ENCODE measurements at places on chromosomes 5 and 9.

GRCh38 chr9:114279693-114280092 lies 43.2 kb upstream of the ORM1 start:
- no peak for DNase-seq

DNA sequence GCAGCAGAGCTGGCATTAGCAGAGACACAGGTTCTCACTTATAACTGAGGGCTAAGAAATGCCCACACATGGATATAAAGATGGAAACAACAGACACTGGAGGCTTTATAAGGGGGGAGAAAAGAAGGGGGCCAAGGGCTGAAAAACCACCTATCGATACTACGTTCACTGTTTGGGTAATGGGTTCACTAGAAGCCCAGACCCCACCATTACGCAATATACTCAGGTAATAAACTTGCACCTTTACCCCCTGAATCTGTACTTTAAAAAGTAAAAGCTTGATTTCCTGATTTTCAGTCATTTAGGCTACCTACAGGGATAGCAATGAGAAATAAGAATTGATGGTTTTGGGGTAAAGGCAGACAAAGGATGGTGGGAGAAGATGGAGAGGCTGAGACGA lies 1.9 kb upstream of the MINAR2 start:
- DNase-seq, result no peak

GRCh38 chr9:105656131-105656921 lies 5.9 kb upstream of the TAL2 start:
- no peak for DNase-seq

DNA sequence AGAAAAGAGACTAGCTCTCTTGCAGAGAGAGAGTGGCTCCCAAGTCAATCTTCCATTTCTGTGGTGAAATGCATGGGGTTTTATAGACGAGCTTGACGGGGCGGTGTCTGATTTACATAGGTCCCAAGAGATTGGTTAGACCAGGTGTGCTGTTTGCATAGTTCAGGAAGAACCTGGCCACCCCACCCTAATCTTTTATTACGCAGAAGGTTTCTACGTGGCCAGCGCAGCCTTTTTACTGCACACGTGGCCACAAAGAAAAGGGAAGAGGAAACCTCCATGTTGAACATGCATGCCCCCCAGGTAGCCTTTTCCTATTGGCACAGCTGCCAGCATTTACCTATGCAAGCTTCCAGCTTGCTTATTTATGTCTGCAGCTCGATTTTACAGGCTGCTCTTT lies 92.1 kb downstream of the CAVIN4 start:
- DNase-seq, result no peak

DNA sequence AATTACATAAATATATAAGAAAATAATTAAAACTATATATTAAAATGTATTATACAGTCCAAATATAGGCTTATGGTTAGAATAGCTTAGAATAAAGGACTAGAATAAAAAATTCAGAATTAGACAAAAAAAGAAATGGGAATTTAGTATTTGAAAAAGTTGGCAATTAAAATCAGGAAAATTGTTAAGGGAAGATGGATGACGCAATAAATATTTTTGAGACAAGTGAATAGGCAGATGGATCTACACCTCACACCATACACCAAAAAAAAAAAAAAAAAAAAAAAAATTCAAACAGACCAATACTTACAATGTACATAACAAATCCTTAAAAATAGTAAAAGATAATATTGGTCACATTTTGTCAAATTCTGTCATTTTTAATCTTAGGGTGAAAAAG lies 200.7 kb downstream of the TMEM232 start:
- DNase-seq, result no peak

DNA sequence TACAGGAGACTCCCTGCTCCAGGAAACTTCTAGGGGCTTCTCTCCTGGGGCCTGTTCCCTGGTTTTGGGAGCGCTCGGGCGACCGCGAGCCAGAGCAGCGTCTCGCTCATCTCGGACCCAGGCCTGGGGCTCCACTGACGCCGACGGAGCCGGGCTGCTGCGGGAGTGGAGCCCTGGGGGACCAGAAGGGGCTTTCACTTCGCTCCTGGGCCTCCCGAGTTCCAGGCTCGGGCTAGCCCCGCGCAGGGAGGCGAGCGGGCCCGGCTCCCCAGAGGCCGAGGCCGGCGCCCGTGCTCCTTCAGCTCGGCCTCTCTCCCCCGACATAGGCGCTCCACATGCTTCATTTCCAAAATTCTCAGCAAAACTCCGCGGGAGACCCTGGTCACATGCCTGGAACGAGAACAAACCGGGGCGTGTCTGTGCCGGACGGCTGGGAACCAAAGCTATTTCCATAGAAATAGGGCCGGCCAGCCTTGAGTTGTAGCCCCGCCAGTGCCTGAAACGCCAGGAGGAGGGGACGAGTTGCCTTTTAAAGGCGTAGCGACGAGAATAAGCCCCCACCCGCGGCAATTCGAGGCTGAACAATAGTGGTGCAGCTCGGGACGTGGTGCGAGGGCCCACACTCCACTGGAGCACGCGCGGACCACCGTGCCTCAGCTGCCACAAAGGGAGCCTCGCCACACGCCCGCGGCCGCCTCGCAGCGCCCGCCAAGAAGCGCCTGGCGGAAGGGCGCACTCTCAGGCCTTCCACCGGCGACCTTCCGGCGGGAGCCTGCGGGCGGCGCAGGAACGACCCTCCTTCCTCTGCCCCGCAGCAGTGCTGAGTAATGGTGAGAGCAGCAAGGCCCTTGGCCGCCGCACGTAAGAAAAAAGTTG lies 1.1 kb upstream of the G3BP1 start:
- DNase-seq, result peak; percentile 31

DNA sequence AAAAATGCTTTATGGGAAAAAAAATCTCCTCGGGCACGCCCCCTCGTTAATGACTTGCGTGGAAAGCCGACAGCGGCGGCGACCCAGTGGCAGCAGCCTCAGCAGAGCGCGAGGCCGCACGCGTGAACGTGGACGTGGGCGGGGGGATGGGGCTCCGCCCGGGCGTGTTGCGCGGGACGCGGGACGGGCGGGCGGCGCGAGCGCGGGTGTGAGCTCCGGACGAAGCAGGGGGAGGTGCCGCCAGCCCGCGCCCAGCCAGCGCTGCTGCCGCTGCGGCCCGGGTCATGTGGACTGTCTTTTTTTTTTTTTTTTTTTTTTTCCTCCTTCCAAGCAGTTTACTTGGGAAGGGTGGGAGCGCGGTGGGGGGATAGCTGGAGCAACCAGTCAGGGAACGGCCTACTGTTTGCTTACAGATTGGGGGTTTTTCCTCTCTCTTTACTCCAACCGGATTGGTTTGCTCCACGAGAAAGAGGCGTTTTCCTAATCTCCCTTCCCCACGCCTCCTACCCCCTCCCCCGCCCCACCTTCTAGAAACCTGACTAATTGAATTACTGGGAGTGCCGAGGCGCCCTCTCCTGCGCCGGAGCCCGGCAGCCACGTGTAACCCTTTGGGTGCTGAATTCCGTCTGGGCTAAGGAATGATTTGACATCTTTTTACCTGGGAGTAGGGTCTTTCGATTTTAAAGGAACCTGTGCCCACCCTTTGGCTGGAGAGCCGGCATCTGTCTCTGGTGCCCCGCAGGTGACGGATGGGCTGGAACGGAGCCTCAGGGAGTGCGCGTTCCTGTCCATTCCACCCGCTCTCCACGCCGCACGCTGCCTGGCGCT lies 1.7 kb upstream of the EFNA5 start:
- DNase-seq, result peak; percentile 97

Data from DMS 273 treated with DMSO at 0.1 percent for 48 hours (cell line).